ENCODE measurements at places on chromosomes 16 and 17. TPM values are rescaled to one million over a fixed set of nuclear protein-coding genes. Genes with fewer than 3 reads are reported as not detected.

BCL6B gene
- polyA plus RNA-seq = 94.5 TPM

PRAC1 gene
- polyA plus RNA-seq = not detected

C17orf78 gene
- polyA plus RNA-seq = not detected

SLC13A2 gene
- not detected for polyA plus RNA-seq

TBC1D3H gene
- polyA plus RNA-seq = not detected

SLFN12 gene
- 13.4 TPM for polyA plus RNA-seq

HBA1 gene
- polyA plus RNA-seq = not detected

TMEM220 gene
- polyA plus RNA-seq = 2.1 TPM
